Left kidney (tissue), 8 donors: ENCODE measurements at places on chromosomes 6 and 20. TPM values are rescaled to one million over a fixed set of nuclear protein-coding genes. Genes with fewer than 3 reads are reported as not detected.

PLA2G7 gene
- 2.6 TPM for polyA plus RNA-seq

LHFPL5 gene
- not detected for polyA plus RNA-seq

ME1 gene
- polyA plus RNA-seq = 2.5 TPM

PEX7 gene
- 12.0 TPM for polyA plus RNA-seq

HEY2 gene
- polyA plus RNA-seq = 7.4 TPM

SLC22A1 gene
- 1.5 TPM for polyA plus RNA-seq

HLA-DQA1 gene
- 3.3 TPM for polyA plus RNA-seq

CGAS gene
- 2.9 TPM for polyA plus RNA-seq

SLC17A5 gene
- polyA plus RNA-seq = 23.2 TPM

TMEM170B gene
- polyA plus RNA-seq = 10.7 TPM

TPBG gene
- 29.1 TPM for polyA plus RNA-seq

FAM184A gene
- 16.1 TPM for polyA plus RNA-seq

WFDC5 gene
- not detected for polyA plus RNA-seq

PLN gene
- polyA plus RNA-seq = 4.8 TPM

LYRM4 gene
- 38.3 TPM for polyA plus RNA-seq

PTPRK gene
- polyA plus RNA-seq = 57.5 TPM

SDHAF4 gene
- 22.8 TPM for polyA plus RNA-seq

MLIP gene
- 0.30 TPM for polyA plus RNA-seq

SLC17A3 gene
- polyA plus RNA-seq = 1.3 TPM

CD93 gene
- 37.9 TPM for polyA plus RNA-seq

HIVEP2 gene
- 12.3 TPM for polyA plus RNA-seq

PREX1 gene
- 11.7 TPM for polyA plus RNA-seq
